ENCODE measurements at places on chromosomes 12 and 14.

DNA sequence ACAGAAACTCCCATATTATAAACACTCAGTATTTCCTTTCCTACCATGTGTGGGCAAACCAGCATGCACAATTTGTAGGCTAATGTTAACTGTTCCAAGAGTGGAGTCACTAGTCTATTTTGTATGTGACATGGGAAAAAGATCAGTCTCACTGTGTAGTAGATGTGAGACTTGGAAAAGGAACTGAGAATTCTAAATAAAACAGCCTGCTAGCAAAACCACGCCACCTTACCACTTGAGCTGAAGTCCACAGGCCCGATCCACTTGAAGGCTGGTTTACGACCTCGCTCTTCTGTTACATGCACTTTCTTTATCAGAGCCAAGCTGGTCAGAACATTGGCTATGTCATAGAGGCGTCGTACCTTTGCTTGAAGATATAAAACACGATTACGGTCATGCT, 22.5 kb downstream of the E2F7 start:
- DNase-seq, result no peak

- no peak for DNase-seq
Measured at GRCh38 chr14:34912966-34913365, 37.8 kb upstream of the BAZ1A start.

- no peak for DNase-seq
Measured at GRCh38 chr12:78194448-78194847, 363.8 kb downstream of the NAV3 start.

DNA sequence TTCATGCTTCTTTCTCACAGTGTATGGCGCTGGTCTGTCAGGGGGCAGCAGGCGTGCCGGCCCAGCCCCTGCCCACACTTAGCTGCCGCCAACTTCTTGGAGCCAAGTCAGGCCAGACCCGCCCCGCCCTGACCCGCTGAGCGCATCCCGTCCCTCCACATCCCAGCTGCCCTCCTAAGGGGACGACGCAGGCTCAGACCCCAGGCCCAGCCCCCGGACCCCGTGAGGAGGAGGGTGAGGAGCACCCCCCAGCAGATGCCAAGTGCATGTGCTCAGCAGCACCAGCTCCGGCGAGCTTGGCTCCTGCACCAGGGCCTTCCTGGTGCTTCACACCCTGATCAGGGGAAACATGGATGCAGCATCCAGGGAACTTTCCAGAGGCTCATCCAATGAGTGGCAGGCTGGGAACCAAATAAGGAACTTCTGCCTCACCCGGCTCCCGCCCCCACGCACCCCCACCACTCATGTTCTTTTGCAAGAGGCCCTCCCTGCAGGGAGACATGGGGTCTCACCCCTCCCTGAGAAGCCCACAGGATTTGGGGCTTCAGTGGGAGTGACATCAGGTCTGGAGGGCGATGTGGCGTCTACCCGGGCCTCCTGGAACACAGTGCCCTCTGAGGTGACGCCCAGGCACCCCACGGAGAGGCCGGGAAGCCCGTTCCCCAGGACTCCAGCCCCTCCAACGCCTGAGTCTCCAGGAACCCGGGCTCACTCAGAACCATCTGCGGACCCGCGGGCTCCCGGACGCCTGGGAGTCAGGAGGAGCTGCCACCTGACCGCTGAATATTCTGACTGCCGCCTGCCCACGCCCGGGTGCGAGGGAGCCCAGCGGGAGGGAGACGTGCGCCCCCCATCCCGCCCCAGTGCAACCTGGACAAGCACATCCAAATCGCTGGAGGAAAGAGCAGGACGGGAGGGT, 70.0 kb upstream of the GALNT9 start:
- no peak for DNase-seq

GRCh38 chr12:132282950-132283771, 46.2 kb downstream of the GALNT9 start:
- DNase-seq, result no peak
